NCI-H1105 (cell line): ENCODE measurements at places on chromosomes 4 and X.

GRCh38 chr4:137065311-137065710 is 467.0 kb downstream of the PCDH18 start:
- no peak for DNase-seq

GRCh38 chr4:10643600-10644425 is 40.8 kb downstream of the CLNK start:
- no peak for DNase-seq

- no peak for DNase-seq
These were observed 34.4 kb upstream of the ARHGEF6 start for GRCh38 chrX:136814847-136815750.

GRCh38 chr4:169014586-169014985 is 4.5 kb upstream of the CBR4 start:
- no peak for DNase-seq

DNA sequence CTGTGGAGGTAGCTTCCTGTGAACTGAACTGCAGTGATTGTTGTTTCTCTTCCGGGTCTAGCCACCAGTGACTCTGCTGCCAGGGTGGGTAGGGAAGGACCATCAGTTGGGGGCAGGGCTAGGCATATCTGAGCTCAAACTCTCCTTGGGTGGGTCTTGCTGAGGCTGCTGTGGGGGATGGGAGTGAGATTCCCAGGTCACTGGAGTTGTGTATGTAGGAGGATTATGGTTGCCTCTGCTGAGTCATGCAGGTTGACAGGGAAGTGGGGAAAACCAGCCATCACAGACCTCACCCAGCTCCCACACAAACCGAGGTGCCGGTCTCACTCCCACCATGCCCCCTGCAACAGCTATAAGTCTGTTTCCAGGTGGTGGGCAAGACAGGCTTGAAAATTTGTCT is 1937.8 kb downstream of the PCDH7 start:
- DNase-seq = no peak

DNA sequence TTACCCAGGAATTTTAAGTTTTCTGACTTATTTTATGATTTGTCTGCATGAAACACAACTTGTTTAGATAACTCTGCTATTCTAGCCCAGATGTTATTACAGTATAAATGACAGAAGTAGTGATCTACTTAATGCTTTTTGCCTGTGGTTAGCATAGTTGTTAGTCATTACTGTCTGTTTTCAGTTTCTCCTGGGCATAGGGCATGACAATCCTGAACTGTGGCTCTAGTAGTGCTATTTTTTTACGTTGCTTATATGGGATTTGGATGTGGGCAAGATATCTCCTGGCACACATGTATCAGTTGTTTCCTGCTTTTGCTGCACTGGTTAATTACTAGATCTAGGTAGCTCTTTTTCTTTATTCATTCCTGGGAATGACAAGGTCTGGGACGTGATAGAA is 1005.8 kb downstream of the PCDH18 start:
- no peak for DNase-seq

DNA sequence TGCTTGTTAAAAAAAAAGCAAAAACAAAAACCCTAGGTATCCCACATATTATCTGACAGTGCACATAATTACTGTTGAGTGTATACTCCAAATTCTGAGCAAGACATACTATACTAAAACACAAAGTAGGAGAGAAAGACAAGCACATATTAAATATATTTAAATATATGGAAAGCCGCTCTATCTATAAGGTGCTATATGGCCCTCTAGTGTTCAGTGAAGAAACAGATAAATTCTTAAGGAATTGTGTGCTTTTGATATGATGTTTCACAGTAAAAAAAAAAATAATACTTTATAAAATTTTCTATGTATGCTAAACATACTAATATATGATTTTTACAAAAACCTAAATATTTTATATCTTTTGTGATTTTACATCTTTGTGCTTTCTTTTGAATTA is 137.8 kb downstream of the FBXW7 start:
- no peak for DNase-seq
